Fibroblast of the aortic adventitia (primary cell): ENCODE measurements at places on chromosomes 11 and 22. TPM values are rescaled to one million over a fixed set of nuclear protein-coding genes. Genes with fewer than 3 reads are reported as not detected.

The CD6 gene
- total RNA-seq = not detected in 2 replicates

The FBXO3 gene
- 43.7 and 52.1 TPM in 2 replicates for total RNA-seq

The MFRP gene
- 0.08 TPM in 1 of 2 replicates, not detected in the other for total RNA-seq

The ZC3H7B gene
- 33.3 and 45.9 TPM in 2 replicates for total RNA-seq

The ARHGAP42 gene
- total RNA-seq = 12.6 and 21.1 TPM in 2 replicates

The DEFB131B gene
- not detected in 2 replicates for total RNA-seq

The CRYBB3 gene
- total RNA-seq = not detected in 2 replicates

The CHCHD10 gene
- 2.5 and 2.6 TPM in 2 replicates for total RNA-seq

The ZC3H12C gene
- 8.7 and 17.4 TPM in 2 replicates for total RNA-seq

The GCAT gene
- total RNA-seq = 13.1 and 16.2 TPM in 2 replicates

The HEPHL1 gene
- not detected in 2 replicates for total RNA-seq

The RFPL2 gene
- total RNA-seq = not detected in 2 replicates

The ZMAT5 gene
- total RNA-seq = 10.6 and 17.2 TPM in 2 replicates

The BRSK2 gene
- total RNA-seq = 0.36 TPM in 1 of 2 replicates, not detected in the other

The VPREB1 gene
- not detected in 2 replicates for total RNA-seq

The ANO3 gene
- 0.98 and 5.9 TPM in 2 replicates for total RNA-seq

The OR4A16 gene
- not detected in 2 replicates for total RNA-seq

The NXPE2 gene
- 0.09 TPM in 1 of 2 replicates, not detected in the other for total RNA-seq

The DLG2 gene
- total RNA-seq = 3.0 and 5.8 TPM in 2 replicates

The OR8G1 gene
- not detected in 2 replicates for total RNA-seq

The CCDC89 gene
- 4.2 and 7.9 TPM in 2 replicates for total RNA-seq

The SLCO2B1 gene
- 2.0 TPM in 1 of 2 replicates, not detected in the other for total RNA-seq

The TRAPPC4 gene
- total RNA-seq = 61.2 and 79.9 TPM in 2 replicates

The UBQLNL gene
- total RNA-seq = 0.36 and 0.41 TPM in 2 replicates

The OSBP2 gene
- total RNA-seq = 1.3 and 11.1 TPM in 2 replicates

The TEX54 gene
- total RNA-seq = 0.54 TPM in 1 of 2 replicates, not detected in the other

The PAX6 gene
- 0.63 TPM in 1 of 2 replicates, not detected in the other for total RNA-seq

The FXYD6 gene
- total RNA-seq = 0.98 and 1.3 TPM in 2 replicates

The PKNOX2 gene
- total RNA-seq = 2.0 and 8.6 TPM in 2 replicates

The MS4A6A gene
- not detected in 2 replicates for total RNA-seq

The KREMEN1 gene
- 2.5 and 5.7 TPM in 2 replicates for total RNA-seq

The NRIP3 gene
- total RNA-seq = 4.3 and 21.3 TPM in 2 replicates

The LRRC32 gene
- total RNA-seq = 23.1 and 30.0 TPM in 2 replicates

The OR51B4 gene
- total RNA-seq = 0.18 TPM in 1 of 2 replicates, not detected in the other

The PATE4 gene
- total RNA-seq = not detected in 2 replicates

The SAA1 gene
- total RNA-seq = not detected in 2 replicates

The SCUBE1 gene
- not detected in 2 replicates for total RNA-seq

The LRRC75B gene
- 4.0 and 6.0 TPM in 2 replicates for total RNA-seq

The TREH gene
- total RNA-seq = not detected in 2 replicates

The TMEM45B gene
- total RNA-seq = not detected in 2 replicates

The CRYBA4 gene
- not detected in 2 replicates for total RNA-seq

The LYVE1 gene
- total RNA-seq = not detected in 2 replicates

The NFAM1 gene
- total RNA-seq = not detected in 2 replicates

The SLC17A6 gene
- not detected in 2 replicates for total RNA-seq

The NAGA gene
- total RNA-seq = 14.8 and 39.5 TPM in 2 replicates
